ENCODE measurements at places on chromosomes 13 and 19. TPM values are rescaled to one million over a fixed set of nuclear protein-coding genes. Genes with fewer than 3 reads are reported as not detected.

Gene PDX1
- total RNA-seq = not detected

Gene ZNF583
- 7.6 TPM for total RNA-seq

Gene NLRP9
- not detected for total RNA-seq

Gene IRF3
- 40.3 TPM for total RNA-seq

Gene PSG6
- total RNA-seq = not detected

Gene VSIG10L
- 1.4 TPM for total RNA-seq

Gene PRODH2
- total RNA-seq = not detected

Gene KLF1
- total RNA-seq = under 0.01 TPM

Gene KCNRG
- total RNA-seq = 1.00 TPM

Gene ZNF837
- total RNA-seq = 3.3 TPM

Gene MAB21L1
- not detected for total RNA-seq

Gene HIPK4
- total RNA-seq = 0.31 TPM
